ENCODE measurements at places on chromosomes 3 and 15. TPM values are rescaled to one million over a fixed set of nuclear protein-coding genes. Genes with fewer than 3 reads are reported as not detected.

The ITGB5 gene
- 51.0 TPM for total RNA-seq

The STOML1 gene
- total RNA-seq = 13.7 TPM

The FGD5 gene
- 86.3 TPM for total RNA-seq

The DUOXA2 gene
- total RNA-seq = not detected
